CD4-positive, alpha-beta T cell treated with Interleukin-4 for 1 hour (primary cell): ENCODE measurements at places on chromosomes 7 and 10.

- DNase-seq: no peak
Observed at GRCh38 chr10:77072361-77072835, 565.2 kb downstream of the KCNMA1 start.

- no peak for DNase-seq
Observed at GRCh38 chr7:148334959-148335577, 255.5 kb upstream of the C7orf33 start.

DNA sequence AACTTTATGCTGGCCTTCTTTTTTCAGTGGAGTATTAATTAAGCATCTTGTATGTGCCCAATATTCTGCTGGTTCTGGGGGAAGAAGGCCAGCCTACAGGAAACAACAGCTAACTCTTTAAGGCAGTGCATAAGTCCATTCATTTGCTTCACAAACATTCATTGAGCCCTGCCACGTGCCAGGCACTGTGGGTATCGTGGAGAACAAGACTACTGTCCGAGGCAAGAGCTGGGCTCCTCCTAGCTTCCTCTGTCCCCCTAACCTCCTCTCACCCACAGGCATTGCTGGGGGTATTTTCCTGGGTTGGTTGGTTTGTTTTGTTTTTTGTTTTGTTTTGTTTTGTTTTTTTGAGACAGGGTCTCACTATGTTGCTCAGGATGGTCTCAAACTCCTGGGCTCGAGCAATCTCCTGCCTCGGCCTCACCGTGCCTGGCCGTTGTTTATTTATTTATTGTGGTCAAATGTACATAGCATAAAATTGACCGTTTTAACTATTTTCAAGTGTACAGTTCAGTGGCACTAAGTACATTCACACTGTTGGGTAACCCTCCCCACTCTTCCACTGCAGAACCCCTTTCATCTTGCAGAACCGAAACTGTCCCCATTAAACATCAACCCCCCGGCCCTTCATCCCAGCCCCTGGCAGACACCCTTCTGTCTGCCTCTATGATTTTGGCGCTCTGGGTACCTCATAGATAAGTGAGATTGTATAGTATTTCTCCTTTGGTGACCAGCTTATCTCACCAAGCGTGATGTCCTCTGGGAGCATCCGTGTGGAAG is 32.6 kb downstream of the CHST3 start:
- DNase-seq: no peak

GRCh38 chr10:128710798-128711183 is 584.6 kb upstream of the MKI67 start:
- no peak for DNase-seq

GRCh38 chr10:118459642-118460193 is 117.6 kb upstream of the FAM204A start:
- peak; percentile 36 for DNase-seq

DNA sequence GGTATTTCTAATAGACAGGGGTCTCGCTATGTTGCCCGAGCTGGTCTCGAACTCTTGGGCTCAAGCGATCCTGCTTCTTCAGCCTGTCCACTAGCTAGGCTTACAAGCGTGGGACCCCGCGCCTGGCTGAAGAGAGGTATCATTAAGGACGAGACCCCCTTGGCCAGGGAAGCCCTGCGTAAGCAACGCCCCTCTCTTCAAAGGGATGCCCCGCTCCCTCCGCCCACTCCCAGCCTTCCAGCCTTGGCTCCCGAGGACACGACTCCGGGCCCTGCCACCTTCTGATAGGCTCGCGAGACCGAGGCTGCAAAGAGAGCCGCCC is 220 bp upstream of the ZKSCAN5 start:
- no peak for DNase-seq

DNA sequence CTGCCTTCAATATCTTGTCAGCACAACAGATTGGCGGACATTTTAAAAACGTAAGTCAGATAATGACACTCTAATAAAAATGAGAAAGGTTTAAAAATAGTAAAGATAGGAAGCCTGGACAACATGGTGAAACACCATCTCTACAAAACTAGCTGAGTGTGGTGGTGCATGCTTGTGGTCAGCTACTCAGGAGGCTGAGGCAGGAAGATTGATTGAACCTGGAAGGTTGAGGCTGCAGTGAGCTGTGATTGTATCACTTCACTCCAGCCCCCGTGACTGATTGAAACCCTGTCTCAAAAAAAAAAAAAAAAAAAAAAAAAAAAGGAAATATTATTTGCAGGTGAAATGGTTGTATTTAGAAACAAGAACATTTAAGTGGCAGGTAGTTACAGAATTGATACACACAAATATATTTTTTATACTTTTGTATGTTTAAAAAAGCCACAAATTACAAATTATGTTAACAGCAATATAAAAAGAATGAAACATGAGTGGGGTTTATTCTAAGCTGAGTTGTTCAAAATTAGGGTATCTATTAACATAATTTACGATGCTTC is 141.9 kb downstream of the ADK start:
- DNase-seq: no peak

DNA sequence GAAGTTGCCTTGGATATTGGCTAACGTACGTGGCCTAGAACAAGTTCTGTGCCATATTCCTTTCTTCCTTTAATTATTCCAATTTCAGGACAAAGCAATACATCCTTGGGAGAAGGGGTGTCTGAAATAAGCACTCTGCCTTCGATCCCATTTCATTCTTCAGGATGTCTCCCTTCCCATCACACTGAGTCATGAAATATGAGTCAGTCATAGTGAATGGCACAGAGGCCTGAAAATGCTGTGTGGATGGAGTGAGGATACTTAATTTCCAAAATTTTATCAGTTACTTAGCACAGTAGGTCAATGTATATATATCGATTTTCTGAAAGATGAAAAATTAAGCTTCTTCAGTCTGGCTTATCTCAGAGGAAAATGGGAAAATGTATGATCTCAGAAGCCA is 19.5 kb downstream of the EVX1 start:
- no peak for DNase-seq

DNA sequence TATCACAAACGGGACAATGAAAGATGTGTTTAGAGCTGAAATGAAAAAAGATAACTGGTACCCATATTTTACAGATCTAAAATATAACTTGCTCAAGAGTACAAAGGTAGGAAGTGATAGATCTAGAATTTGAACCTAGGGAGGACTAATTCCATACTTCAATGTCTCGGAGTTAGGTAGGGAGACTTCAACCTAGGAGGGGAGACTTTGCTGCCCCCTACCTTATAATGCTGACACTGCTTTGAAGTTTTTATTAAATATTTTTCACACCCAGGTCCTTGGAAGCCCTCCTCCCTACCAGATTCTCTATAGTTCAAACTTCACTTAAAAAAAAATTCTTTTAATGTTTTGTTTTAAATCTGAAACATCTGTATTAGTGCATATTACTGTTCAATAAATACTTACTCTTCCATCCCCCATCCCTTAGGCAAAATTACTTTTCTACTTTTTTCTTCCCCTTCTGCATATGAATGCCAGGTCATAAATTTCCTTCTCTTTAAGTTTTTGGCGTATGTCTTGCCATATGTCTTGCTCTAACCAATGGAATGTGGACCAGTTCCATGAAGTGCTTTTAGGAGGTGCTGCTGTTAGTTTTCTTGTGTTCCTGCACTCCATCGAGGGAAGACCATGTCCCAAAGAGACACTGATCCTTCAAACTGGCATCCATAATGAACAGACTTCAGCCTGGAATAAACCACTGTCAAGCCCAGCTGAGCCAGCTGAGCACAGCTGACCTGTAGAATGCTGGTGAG is 57.8 kb downstream of the MICU1 start:
- DNase-seq: no peak

DNA sequence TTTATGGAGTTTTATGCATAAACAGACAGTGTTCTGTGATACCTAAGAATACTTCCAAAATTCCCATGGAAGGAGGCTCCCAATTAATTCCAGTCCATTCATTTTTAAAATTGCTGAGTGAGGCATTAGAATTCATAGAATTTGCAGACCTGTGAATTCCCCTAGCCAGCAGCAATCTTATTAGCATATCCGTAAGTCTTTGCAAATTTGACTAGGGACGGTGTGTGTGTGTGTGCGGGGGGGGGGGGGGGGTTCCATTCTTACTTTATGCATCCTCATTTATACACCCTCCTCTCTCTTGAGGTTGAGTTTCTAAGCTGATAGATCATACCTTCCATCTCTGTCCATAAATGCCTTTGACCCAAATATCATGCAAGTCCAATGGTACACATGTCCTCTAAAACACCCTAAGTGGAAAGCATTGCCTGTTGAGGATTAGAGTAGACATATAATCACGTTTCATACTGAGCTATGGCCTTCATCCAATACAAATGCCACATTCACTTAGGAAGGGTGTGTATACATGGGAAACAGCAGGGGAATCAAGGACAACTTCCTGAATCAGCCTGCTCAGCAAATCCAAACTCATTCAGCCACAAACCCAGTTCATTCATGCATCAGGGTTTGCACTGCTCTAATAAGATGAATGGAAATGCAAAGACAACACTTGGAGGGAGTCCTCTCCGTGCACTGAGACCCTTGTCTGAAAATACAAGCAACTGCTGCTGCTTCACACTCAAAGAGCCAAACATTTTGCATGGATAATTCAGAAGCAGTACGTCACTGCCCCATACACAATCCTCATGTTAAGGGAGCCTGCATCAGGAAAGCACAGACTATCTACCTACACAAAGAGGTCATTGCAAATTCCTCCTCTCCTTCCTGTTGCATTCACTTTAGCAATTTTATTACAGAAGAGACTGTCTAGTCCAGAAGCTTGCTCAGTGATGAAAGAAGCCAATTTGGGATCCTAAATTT is 350.8 kb downstream of the KCNMA1 start:
- DNase-seq: no peak

GRCh38 chr7:105974471-105974870 is 11.4 kb downstream of the CDHR3 start:
- DNase-seq: no peak

DNA sequence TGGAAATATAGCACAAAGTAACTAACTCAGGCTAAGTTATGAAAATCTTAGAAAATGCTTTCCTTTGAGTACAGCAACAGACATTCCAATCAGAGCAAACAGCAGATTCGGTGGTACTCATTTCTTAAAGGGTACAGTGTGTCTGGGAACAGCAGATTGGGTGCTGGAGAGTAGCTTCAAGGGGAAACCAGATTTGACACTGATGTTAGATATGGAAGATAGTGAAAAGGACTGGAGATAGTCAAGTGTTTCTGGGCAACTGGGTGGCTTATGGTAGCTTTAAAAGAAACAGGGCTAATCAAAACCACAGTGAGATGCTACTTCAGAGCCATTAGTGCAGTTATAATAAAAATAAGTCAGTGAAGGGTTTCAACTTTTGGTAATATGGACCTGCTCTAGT is 12.1 kb upstream of the UMAD1 start:
- DNase-seq: no peak

DNA sequence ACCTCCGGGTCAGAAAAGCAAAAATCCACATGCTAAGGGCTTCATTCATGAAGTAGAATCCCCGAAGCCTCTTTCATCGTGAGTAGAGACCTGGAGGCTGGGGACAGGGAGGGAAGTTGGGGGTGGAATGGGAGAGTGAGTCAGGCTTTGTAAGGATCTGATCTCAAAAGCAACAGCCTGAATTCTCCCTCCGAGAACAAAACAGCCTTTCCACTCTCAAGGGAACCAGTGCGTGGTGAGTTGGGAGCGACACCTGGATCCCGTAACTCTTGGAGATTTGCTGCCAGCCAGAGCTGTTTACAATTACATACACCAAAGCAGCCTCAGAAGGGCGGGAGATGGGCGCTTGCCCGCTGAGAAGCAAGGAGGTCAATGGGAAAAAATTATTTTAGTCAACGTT is 10.8 kb downstream of the AFAP1L2 start:
- no peak for DNase-seq

DNA sequence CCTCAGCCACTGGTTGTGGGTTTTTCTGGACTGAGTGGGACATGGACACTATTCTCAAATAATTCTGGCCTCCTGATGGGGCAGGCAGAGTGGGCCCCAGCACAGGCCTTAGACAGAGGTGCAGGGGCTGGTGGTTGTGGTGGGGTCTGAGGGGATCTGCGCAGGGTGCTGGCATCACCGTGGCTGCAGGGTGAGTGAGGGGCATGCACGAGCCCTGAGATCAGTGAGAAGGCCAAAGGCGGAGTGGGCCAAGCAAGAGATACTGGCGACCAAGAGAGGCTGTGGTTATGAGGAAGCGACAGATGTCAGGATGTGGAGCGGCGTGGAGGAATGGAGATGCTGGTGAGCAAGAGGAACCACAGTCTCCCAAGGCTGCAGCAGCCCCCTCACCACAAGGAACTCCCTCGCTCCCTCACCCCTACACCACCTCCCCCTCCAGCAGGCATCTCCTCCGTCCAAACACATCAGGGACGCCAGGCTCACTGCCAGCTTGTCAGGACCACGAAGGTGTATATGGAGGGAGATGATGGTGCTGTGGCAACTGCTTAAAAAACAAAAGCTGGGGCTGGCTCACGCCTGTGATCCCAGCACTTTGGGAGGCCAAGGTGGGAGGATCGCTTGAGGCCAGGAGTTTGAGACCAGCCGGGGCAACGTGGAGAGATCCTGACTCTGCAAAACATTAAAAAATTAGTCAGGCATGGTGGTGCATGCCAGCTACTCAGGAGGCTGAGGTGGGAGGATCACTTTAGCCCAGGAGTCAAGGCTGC is 9.6 kb downstream of the PRF1 start:
- DNase-seq: no peak

DNA sequence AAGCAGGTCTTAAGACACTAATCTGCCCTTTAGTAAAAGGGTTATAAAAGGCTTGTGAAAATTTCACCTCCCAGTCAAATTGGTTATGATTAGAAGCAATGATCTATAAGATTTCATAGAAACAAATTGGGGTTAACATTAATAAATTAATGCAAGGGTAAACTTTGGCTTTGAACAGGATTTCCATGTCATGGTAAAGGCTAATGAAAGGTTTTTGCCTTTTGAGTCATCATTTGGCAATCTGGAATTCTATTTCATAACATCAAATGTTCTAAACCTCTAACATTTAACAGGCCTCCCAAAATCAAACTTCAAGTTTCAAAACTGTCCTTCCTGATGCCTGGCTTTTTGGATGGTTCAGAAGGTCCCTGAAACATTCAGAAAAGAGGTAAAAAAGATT is 62.4 kb downstream of the COA1 start:
- DNase-seq: no peak

- DNase-seq: no peak
Observed at GRCh38 chr10:108427146-108427545, 1262.6 kb upstream of the SORCS1 start.
